ENCODE measurements at places on chromosomes 11 and 22.

DNA sequence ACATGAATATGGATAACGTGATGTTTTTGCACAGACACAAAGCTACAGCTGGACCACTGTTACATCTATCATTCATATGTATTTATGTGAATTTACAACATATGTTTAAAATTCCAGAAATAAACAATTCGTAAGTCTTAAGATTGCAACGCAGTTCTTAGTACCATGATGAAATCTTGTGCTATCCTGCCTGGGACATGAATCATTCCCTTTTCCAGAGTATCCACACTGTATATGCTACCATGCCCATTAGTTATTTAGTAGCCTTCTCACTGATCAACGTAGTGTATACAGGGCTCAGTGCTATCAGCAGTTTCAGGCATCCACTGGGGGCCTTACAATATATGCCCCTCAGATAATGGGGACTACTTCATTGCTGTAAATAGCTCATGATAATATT, 4.3 kb downstream of the ATL3 start:
- no peak overlapping the region for H3K4me3 ChIP-seq
- no peak for ATAC-seq
- H3K27ac ChIP-seq, result no peak overlapping the region
- no peaks in the 10 kb centered on the region for H3K27me3 ChIP-seq

DNA sequence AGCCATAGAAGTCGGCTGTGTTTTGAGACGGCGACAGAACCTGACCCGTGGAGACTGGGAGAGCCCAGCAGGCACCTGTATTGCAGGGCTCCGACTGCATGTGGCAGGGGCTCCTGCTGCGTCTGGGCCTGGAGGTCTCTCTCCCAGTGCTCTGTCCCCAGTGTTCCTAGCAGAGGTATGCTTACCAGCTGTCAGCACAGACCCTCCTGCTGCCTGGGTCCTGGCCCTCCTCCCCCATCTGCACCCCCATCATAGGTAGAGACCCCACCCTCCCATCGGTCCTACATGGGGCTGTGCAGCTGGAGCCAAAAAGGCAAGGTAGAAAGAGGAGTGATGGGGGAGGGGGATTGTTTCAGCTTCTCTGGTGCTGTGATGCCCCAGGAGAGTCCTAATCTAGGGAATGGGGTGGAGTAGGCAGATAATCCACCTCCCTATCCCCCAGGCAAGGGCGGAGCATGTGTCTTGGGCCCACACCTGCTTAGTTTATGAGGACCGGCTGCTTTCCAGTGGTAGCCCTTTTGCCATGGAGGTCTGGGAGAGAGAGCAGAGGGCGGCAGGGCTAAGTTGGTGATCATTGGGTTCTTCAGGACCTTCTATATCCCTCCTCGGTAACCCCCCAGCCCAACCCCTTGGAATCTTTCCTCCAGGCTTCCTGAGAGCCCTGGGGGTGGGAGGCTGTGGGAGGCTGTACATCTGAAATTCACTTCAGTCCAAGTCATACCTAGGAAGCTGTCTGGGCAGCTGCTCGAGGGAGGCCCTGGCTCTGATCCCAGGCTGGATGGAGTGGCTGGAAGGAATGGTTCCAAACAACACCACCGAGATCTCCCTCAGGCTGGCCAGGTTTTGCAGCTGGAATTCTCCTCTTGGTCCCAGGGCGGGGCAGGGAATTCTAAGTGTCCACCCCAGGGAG, 5.3 kb downstream of the SLC7A4 start:
- ATAC-seq, result no peak
- H3K4me3 ChIP-seq, result no peak overlapping the region
- peak overlapping the region; percentile 54 for H3K27ac ChIP-seq
- peaks cover 7% of the 10 kb centered on the region for H3K4me1 ChIP-seq
- peaks cover 13% of the 10 kb centered on the region for H3K27me3 ChIP-seq

GRCh38 chr22:19760058-19760950, at the start of gene TBX1:
Gene TBX1 (plus strand): TSS chr22:19760778. CDS start chr22:19760844, 66 bp downstream.
- no peak for ATAC-seq
- peaks cover 44% of the 10 kb centered on the region for H3K27me3 ChIP-seq
- peaks cover 9% of the 10 kb centered on the region for H3K36me3 ChIP-seq
- peak within 1 kb of the TSS; percentile 82 for H3K4me3 ChIP-seq
- H3K27ac ChIP-seq, result peak within 1 kb of the TSS; percentile 33

DNA sequence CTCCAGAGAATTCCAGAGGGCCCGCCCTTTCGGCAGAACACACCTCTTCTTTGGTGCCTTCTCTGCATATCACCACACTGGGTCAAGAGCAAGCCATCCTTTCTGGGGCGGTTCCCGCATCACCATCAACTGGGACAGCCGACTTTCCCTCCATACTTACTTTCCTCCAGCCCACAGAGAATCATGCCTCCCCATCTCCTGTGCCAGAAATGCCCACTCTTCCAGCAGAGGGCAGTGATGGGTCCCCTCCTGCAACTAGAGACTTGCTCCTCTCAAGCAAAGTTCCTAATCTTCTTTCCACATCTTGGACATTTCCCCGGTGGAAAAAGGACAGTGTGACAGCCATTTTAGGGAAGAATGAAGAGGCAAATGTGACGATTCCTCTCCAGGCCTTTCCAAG, 157.7 kb downstream of the C11orf91 start:
- no peaks in the 10 kb centered on the region for H3K4me1 ChIP-seq
- peak; percentile 32 for ATAC-seq
- no peak overlapping the region for H3K4me3 ChIP-seq
- H3K36me3 ChIP-seq, result no peaks in the 10 kb centered on the region

GRCh38 chr22:35561796-35562526, 21.3 kb downstream of the RASD2 start:
- H3K27ac ChIP-seq, result no peak overlapping the region
- no peaks in the 10 kb centered on the region for H3K36me3 ChIP-seq
- peak; percentile 86 for ATAC-seq
- peaks cover 28% of the 10 kb centered on the region for H3K27me3 ChIP-seq
- H3K4me1 ChIP-seq, result peaks cover 8% of the 10 kb centered on the region
- H3K4me3 ChIP-seq, result no peak overlapping the region

DNA sequence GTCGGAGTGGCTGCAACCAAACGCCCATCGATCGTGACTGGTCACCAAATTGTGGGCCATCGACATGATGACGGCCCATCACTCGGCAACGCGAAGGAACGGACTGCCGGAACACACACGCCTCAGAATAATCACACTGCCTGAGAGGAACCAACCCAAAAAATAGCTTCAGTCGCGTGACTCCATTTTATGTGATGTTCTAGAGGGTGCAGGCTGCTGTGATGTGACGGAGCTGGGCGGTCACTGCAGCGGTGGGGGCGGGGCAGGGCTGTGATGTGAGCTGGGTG, 174.6 kb downstream of the CTTN start:
- no peak overlapping the region for H3K27ac ChIP-seq
- no peak overlapping the region for H3K4me3 ChIP-seq
- H3K27me3 ChIP-seq, result peaks cover 4% of the 10 kb centered on the region
- H3K4me1 ChIP-seq, result no peaks in the 10 kb centered on the region
- ATAC-seq, result no peak

GRCh38 chr22:49214976-49215375, 612.7 kb downstream of the BRD1 start:
- no peak for ATAC-seq
- H3K27me3 ChIP-seq, result peaks cover 37% of the 10 kb centered on the region
- no peak overlapping the region for H3K27ac ChIP-seq
- no peaks in the 10 kb centered on the region for H3K4me1 ChIP-seq
